LNCaP clone FGC (cell line): ENCODE measurements at places on chromosomes 5 and 9.

DNA sequence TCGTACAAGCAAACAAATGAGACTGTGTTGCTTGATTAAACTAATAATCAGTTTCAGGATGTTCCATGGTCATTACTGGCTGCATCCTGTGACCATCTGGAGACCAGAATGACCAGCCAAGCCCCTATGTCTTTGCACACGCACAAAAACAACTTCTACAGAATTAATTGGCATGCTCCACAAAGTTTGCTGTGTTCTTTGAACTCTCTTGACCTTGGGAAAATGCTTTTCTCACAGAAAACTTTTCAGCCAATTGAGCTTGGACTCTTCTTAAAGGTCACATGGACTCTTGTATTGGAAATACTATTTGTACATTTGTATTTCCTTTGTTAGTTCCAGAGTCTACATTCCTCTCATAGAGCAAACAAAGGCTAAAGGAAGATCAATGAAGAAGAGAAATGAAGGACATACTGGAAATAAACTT is 147.8 kb downstream of the ARRDC3 start:
- no peak for DNase-seq

GRCh38 chr5:73789851-73790281 is 163.9 kb downstream of the ARHGEF28 start:
- no peak for DNase-seq

GRCh38 chr9:128940271-128940921 is 7.0 kb downstream of the DOLK start:
- no peak for DNase-seq

GRCh38 chr9:105273731-105274130 is 29.3 kb downstream of the SLC44A1 start:
- DNase-seq, result no peak

- no peak for DNase-seq
Measured at GRCh38 chr5:9789777-9790176, 159.6 kb upstream of the TAS2R1 start.

DNA sequence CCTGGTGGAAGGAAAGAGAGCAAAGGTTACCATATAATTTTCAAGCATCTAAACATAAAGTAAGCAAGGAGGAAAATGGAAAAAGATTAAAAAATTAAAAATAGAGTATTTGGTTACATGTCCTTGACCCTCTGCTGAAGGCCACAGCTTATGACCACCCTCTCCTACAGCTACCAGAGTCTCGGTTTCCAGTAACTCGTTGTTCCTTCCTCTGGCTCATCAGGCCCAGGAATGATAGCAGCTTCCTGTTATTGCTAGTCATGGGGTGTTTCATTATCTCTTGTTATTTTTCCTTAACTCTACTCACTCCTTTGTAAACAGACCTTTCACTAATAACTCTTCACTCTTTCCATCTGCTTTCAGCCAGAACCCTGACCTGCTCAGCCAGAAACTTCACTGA is 102.2 kb downstream of the YTHDC2 start:
- no peak for DNase-seq

- no peak for DNase-seq
Measured at GRCh38 chr5:168317096-168317520, 25.7 kb downstream of the WWC1 start.

DNA sequence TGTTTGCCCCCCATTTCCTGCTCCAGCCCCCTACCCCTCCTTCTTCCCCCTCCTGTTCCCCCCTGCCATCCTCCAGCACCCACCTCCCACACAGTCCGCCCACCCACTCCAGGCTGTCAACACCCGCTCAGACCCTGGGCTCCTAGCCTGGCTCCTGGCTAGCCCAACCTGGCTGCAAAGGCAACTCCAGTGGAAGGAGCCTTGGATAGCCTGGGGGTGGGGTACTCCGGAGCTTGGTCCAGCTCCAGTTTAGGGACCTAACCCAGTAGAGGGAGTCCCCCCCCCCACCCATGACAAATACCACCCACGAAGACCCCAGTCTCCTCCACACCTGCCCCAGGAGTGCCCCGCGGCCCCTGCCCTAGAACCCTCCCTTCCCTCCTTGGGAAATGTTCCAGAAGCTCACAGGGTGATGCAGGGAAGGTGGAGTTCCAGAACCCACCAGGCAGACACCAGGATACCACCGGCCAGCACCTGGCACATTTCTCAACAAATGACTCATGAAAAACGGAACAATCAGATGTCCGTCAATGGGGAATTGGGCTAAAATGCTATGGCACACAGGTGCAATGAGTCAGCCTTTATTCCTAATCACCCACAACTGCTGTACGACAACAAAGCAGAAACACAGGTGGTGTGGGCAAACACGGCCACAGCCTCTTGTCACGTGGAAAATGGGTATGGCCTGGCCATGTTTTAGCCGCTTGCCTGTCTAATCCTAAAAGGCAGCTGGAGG is 901 bp upstream of the SLC12A7 start:
- no peak for DNase-seq

- no peak for DNase-seq
Measured at GRCh38 chr9:119765632-119766175, 396.5 kb upstream of the BRINP1 start.

- no peak for DNase-seq
Measured at GRCh38 chr5:102969641-102970040, 150.3 kb downstream of the GIN1 start.

- no peak for DNase-seq
Measured at GRCh38 chr5:883475-884181, 9.0 kb downstream of the BRD9 start.

GRCh38 chr9:4106081-4106759 is 193.6 kb downstream of the GLIS3 start:
- no peak for DNase-seq

GRCh38 chr9:96484521-96484931 is 34.6 kb downstream of the HABP4 start:
- no peak for DNase-seq

DNA sequence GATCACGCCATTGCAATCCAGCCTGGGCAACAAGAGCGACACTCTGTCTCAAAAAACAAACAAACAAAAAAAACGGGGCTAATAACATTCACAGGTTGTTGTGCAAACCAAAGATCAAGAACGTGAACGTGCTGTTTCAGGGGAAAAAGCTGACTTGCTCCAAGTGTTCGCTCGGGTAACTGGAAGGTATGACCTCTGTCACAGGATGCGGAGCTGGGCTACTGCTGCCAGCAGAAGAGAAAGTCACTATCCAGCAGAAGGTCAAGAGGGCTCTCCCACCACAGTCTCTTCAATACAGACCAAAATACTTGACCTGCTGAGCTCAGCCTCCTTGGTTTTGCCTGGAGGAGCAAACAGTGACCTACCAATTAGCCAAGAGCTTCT is 59.7 kb downstream of the ABCA1 start:
- no peak for DNase-seq

DNA sequence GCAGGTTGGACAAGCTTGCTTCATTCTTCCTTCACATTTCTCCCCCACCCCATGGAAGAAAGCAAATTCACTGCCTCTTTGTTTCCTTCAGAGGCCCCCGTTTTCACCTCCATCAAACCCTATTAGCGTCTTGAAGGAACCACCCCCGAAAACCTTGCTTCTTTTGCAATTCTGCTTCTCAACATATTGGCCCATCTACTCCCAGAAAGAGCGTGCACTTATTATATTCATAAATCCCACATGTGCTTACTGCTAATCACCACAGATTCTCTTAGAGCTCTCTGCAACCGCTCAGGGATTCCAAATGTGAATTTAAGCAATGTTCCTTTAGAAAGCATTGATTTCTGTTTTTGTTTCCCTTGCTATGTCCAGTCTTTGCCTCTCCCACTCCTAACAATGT is 1.1 kb downstream of the F2RL2 start:
- no peak for DNase-seq

- no peak for DNase-seq
Measured at GRCh38 chr9:14780693-14781092, 58.2 kb upstream of the CER1 start.

GRCh38 chr5:117054911-117055310 is 480.3 kb upstream of the SEMA6A start:
- DNase-seq, result no peak
